ENCODE measurements at places on chromosomes 13 and 19. TPM values are rescaled to one million over a fixed set of nuclear protein-coding genes. Genes with fewer than 3 reads are reported as not detected.
A peak's percentile ranks its signal among the peaks of the same experiment; 100 is the strongest.

- no peak for DNase-seq
These were observed at the start of gene GZMM for GRCh38 chr19:543910-544608. Gene GZMM, plus strand, starts transcription at chr19:544053. Its CDS starts 19 bp downstream, at chr19:544072.

GRCh38 chr13:105598529-105598928, 936.9 kb downstream of the EFNB2 start:
- no peak for DNase-seq

DNA sequence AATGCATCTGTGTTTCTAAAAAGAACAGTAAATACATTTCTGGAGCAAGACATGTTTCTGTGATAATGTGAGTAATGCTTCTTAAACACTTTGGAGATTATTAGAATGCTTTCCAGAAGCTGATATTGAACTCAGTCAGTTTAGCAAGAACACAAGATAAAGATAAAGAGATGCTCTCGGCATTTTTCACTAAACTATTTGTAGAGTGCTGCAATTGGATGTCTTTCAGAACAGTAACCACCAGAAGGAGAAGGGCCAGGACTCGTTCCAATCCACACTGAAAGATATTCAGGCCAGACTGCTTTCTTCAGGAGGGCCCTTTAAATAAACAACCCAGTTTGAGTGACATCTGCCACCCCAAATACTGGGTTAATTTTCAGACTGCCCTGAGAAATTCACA, 456.0 kb downstream of the TBC1D4 start:
- no peak for DNase-seq

OPA3 gene
- polyA plus RNA-seq: 9.7 TPM

GRCh38 chr19:47609906-47610894, 1.3 kb downstream of the BICRA start:
- no peak for DNase-seq

NLRP4 gene
- polyA plus RNA-seq: not detected

- no peak for DNase-seq
These were observed 37.5 kb downstream of the TSSK6 start for GRCh38 chr19:19477705-19478383.

- DNase-seq: no peak
These were observed 245.0 kb downstream of the ABCC4 start for GRCh38 chr13:95056266-95056665.

- DNase-seq: no peak
These were observed 2.6 kb downstream of the CIRBP start for GRCh38 chr19:1271528-1272422.

C19orf33 gene
- 10.7 TPM for polyA plus RNA-seq

GRCh38 chr13:26992951-26993719, 178.5 kb downstream of the USP12 start:
- DNase-seq: no peak

DNA sequence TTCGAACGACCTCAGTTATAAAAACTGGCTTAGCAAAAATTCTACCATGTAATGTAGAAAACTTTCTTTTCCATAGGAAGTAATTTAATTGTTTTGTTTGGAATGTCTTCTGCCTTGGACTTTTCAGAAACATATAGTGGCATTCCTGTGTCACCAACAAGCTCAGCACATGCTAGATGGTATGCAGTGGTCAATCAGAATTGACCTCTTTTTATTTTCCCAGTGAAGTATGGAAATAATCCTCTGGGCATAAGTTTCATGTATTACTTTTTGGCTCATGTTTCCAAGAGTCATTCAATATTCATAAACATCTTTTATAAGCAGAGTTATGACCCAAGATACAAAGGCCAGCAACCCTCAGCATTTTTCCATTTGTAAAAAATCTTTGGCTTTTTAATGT, 33.6 kb downstream of the NALCN start:
- DNase-seq: no peak

DNA sequence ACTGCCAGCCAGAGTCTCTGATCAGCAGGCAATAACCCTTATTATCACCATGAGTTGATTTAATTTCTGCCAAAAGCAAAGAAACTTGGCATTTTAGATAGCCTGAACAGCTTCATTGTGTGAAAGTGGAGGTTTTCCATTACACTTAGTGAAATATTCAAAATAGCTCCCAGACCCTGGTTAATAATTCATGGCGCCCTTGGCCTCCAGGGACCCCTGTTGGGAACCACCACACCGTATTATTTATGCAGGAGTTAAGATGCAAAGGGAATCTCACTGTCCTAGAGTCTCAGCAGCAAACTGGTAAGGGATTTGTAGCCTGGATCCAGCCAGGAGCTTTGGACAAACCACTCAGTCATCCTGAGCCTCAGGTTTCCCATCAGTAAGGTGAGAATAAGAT, 110.0 kb upstream of the PABPC3 start:
- DNase-seq: no peak

UBXN6 gene
- 87.0 TPM for polyA plus RNA-seq

DNA sequence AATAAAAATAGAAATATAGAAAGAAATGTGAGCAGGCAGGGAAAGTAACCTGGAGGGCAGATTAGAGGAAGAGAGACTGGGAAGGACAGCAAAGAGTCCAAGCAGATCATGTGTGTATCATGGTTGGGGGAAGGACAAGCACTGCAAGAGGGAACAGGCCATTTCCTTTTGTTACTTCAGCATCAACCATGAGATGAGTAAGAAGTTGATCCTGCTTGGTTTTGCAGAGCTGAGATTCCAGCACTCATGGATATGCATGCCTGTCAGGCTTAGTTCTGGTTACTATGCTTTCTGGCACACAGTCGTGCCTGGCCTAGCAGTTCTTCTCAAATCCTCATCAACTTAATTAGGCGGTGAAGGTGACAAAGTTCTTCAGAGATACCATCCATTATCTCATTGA, 18.1 kb downstream of the NALCN start:
- DNase-seq: no peak

SLC1A6 gene
- 0.39 TPM for polyA plus RNA-seq

POU4F1 gene
- polyA plus RNA-seq: 0.03 TPM

NMRK2 gene
- polyA plus RNA-seq: 0.27 TPM

DIRAS1 gene
- polyA plus RNA-seq: 3.7 TPM

ECSIT gene
- 40.4 TPM for polyA plus RNA-seq

GRCh38 chr13:69324090-69324886, 783.3 kb upstream of the ATXN8OS start:
- DNase-seq: no peak

DNA sequence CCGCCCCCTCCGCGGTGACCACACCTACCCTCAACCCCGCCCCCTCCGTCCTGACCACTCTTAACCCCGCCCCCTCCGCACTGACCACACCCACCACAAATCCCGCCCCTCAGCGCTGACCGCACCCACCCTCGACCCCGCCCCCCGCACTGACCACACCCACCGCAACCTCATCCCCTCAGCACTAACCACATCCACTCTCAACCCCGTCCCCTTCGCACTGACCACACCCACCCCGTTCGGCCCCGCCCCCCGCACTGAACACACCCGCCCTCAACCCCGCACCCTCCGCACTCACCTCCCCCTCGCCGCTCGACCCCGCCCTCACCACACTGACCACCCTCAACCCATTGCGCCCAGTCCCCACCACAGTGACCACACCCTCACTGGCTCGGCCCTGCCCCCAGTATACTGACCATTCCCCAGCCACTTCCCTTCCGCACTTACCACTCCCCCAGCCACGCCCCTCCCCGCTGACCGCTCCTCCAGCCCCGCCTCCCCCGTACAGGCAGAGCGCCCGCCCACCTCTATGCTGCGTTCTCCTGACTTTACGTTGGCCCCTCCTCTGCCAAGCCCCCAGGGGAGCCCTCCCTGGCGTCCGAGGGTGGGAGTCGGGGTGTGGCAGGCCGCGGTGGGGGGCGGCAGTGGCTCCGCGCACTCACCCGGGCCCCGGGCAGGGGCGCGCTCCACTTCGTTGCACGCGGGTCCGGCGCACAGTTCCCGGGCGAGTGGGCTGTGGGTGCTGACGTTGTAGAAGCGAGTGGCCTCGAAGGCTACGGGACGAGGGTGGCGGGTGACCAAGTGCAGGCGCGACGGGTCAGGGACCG, 8.4 kb downstream of the F2RL3 start:
- DNase-seq: peak; percentile 80

DNA sequence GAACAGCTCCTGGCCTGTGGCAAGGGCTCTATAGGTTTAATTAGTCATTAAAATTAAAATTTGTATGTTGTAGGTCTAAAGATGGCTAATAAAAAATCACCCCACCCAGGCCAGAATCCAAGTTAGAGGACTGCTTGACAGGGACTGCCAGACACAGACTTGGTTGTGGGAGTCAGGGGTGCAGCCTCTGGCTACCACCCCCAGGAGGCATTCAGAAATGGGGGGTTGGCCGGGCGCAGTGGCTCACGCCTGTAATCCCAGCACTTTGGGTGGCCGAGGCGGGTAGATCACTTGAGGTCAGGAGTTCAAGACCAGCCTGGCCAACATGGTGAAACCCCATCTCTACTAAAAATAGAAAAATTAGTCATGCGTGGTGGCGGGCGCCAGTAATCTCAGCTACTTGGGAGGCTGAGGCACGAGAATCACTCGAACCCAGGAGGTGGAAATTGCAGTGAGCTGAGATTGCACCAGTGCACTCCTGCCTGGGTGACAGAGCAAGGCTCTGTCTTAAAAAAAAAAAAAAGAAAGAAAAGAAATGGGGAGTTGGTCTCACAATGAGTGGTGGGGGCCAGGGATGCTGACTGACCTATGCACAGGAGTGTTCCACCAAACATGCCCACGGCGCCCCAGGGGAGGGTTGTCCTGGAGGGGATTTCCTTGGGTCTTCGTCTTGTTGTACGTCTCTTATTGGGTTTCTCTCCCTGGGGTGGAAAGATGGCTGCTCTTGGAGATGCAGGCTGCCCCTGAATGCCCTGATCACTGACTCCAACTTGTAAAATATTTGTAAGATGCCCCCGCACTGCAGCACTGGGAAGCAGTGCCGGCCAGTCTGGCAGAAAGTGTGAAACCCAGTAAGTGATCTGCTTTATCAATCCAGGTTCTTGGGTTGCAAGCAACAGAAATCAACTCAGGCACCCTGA, 68.8 kb downstream of the SIPA1L3 start:
- no peak for DNase-seq

ITGBL1 gene
- 0.69 TPM for polyA plus RNA-seq

DNA sequence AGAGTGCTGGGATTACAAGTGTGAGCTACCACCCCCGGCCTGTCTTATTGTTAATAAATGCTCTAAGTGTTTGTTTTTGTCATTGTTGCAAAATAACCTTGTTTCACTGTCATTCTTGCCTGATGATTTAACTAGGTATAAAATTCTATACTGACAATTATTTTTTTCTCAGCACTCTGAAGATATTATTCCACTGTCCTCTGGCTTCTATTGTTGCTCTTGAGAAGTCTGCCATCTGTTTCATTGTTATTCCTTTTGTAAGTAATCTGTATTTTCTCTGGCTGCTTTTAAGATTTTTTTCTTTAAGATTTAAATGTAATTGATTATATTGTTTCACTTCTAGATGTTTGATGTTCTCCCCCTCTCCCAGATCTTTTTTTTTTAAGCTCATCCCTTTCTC, 17.6 kb downstream of the ZNF420 start:
- DNase-seq: no peak

DNA sequence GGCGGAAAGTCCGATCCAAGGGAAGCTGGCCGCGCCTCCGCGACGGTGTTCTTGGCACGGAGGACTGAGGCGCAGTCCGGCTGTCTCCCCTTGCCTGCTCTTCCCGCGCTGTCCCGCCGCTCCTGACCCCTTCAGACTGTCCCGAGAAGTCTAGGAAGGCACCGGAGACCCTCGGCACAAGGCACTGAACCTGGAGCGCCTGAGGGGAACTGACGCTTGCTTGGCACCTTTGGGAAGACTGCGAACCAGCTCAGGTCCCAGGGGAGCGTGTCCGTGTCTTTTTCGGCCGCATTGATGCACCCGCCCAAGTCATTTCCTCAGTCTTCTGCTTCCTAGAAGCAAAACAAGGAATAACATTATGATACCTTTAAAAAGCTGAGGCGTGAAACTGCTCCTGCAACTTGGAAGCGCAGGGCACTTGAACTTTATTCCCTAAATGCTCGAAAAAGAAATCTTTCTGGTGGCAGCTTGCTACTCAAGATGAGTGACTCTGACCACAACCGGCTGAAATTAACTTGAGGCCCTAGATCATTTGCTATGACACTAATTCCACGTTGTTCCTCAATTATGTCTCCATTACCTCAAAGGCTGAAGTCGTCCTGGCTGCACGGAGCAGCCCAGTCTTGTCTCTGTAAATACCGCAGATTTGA, 735 bp upstream of the FLT1 start:
- no peak for DNase-seq

FREM2 gene
- polyA plus RNA-seq: 44.5 TPM

GRCh38 chr13:45119991-45120864, at the start of gene GTF2F2:
Gene GTF2F2, plus strand, starts transcription at chr13:45120510. Its CDS starts 146 bp downstream, at chr13:45120656.
- peak; percentile 85 for DNase-seq

PTPRH gene
- polyA plus RNA-seq: 0.07 TPM

GRCh38 chr13:107003911-107004310, 436.0 kb upstream of the ARGLU1 start:
- no peak for DNase-seq

- DNase-seq: no peak
These were observed 3.9 kb downstream of the MBNL2 start for GRCh38 chr13:97226013-97226412.

LMTK3 gene
- polyA plus RNA-seq: 2.1 TPM

TNFSF9 gene
- polyA plus RNA-seq: 0.14 TPM

SHISA2 gene
- 57.5 TPM for polyA plus RNA-seq

SIGLECL1 gene
- polyA plus RNA-seq: not detected

NANOS3 gene
- polyA plus RNA-seq: 1.1 TPM

NRTN gene
- polyA plus RNA-seq: 1.8 TPM

DNA sequence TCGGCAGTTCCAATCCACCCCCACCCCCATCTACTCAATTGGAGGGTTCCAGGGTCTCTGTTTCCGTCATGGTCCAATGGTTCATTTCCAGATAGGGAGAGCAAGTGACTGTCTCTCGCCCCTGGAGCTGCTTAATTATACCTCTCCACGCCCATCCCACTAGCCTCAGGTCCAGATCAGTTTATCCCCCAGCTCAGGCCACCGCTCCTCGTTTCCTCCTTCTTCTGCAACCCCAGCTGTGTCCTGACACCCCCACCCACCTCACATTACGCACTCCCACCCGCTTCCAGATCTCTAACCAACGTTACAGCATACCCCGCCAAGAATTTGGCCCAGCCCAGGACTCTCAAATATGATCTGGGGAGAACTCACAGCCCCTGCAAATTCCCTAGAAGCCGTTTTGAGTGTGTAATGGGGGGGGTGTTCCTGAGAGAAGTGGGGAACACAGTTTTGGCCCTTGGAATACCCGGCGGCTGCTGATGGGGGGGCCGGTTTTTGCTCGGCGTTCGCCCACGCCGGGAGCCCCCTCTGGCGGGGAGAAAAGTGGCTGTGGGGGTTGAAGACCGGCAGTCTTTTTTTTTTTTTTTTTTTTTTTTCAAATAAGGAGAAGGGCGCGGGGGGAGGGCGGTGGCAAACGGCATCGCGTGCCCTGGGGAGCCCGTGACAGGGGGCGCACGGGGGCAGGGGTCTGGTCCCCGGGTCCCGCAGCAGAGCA, 1.7 kb upstream of the PDE4A start:
- no peak for DNase-seq
